Stomach (tissue), 19 donors: ENCODE measurements at places on chromosomes 16 and 17.

DNA sequence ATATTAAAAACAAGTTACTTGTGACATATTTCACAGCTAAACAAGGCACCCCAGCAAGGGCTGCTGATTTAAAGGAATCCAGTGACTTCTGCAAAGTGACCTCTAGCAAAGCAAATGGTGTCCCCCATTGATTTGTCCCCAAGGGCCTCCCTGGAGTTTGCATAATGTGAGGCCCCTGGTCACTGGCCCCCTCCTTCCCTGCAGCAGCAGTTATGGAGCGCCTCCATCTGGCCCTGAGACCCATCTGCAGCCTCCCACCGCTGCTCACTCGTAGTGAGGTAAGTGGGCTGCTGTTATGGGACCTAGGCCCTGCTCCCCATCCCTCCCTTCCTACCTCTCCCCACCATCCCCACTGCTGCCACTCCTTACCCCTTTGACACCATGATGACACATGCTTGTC lies 19.6 kb upstream of the EEF2K start:
- DNase-seq, result no peak

- no peak for DNase-seq
Measured at GRCh38 chr17:73872816-73873215, 228.6 kb upstream of the SDK2 start.

- no peak for DNase-seq
Measured at GRCh38 chr16:86806181-86806837, 228.0 kb downstream of the FOXL1 start.

DNA sequence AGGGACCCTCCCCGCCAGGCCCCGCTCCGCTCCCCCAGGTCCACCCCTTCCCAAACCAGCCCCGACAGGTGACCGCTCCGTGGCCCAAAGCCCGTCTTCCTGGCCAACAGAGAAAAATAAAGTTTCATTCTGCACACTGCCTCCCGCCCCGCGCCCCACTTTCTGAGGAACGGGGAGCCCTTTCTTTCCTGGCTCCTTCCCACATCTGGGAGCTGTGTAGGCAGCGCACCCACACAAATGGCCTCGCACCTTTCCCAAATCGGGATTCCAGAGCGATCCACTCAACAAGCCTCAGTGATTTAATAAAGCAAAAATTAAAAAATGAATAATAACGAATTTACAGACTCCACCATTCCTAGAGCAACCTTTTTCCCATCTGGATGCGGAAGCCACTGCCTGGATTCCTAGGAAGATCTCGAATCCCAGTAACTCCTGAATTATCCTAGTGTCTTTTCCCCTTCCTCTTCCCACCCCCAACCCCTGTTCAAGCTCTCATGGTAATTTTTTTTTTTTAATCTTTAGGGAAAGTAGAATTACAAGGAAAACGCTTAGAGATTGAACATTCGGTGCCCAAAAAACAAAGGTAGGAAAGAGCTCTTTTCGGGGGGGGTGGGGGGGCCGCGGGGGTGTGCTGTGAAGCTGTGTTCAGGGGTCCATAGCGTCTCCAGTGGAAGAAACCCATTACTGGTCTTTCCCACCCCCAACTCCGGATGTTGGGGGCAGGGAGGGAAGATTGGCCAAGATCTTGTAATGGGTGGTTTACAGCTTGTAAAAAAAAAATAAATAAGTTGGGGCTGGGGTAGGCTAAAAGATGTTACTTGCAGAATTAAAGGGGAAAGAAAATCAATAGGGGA lies 1.6 kb downstream of the IGF2BP1 start:
- no peak for DNase-seq

DNA sequence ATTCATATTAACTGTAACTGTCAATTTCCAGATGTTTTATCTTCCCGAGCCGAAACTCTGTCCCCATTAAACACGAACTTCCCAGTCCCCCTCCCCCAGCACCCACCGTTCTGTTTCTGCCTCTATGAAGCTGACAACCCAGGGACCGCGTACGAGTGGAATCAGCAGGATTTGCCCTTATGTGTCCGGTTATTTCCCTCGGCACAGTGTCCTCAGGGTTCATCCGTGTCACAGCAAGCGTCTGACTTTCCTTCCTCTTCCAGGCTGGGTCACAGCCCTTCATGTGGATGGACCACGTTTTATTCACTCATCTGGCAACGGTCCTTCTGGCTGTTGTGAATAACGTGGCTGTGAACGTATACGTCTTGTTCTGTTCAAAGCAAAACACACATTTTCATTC lies 31.3 kb downstream of the METRNL start:
- peak; percentile 67 for DNase-seq

DNA sequence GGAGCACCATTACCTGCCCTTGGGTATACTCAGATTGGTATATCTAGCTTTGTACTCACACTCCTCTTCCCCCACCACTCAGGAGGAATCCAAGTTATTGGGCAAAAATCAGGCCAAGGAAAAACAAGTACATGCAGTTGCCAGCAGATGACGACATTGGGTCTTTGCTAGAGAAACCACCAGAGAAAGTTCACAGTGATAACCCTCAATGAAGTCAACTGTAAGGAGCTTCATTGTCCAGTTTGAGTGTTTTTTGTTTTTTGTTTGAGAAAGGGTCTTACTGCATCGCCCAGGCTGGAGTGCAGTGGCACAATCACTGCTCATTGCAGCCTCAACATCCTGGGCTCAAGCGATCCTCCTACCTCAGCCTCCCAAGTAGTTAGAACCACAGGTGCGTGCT lies 34.6 kb upstream of the TOX3 start:
- no peak for DNase-seq

GRCh38 chr17:55454906-55455474 lies 33.4 kb upstream of the MMD start:
- no peak for DNase-seq

- DNase-seq, result peak; percentile 63
Measured at GRCh38 chr17:38454532-38454931, 26.3 kb downstream of the ARHGAP23 start.

- DNase-seq, result no peak
Measured at GRCh38 chr16:14522671-14523070, 107.4 kb downstream of the PARN start.

DNA sequence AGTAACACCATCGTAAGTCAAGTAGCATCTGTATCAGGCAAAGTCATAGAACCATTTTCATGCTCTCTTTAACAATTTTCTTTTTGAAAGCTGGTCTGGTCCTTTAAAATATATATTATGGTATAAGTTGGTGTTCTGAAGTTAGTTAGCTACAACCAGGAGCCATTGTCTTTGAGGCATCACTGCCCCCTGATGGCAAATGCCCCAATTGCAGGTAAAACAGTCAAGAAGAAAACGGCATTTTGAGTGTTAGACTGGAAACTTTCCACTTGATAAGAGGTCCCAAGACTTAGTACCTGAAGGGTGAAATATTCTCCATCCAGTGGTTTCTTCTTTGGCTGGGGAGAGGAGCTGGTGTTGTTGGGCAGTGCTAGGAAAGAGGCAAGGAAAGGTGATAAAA lies 14.1 kb downstream of the TP53 start:
- peak; percentile 31 for DNase-seq

GRCh38 chr17:28585851-28586250 lies 9.2 kb upstream of the ALDOC start:
- no peak for DNase-seq

DNA sequence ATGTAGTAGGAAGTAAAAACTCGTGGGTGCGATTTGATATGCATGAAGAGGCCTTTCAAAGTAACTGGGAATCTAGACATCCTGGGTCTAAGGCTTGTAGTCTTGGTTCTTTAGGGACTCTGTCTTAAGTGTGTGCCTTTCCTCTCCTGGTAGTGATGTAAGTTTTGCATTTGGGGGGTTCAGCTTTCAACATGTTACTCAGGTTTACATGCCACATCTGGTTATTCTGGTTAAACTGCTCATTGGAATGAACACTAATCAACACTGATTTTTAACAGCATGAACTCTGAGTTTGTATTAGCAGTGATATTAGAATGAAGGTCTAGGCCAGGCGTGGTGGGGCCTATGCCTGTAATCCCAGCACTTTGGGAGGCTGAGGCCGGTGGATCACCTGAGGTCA lies 15.1 kb downstream of the PGS1 start:
- no peak for DNase-seq

DNA sequence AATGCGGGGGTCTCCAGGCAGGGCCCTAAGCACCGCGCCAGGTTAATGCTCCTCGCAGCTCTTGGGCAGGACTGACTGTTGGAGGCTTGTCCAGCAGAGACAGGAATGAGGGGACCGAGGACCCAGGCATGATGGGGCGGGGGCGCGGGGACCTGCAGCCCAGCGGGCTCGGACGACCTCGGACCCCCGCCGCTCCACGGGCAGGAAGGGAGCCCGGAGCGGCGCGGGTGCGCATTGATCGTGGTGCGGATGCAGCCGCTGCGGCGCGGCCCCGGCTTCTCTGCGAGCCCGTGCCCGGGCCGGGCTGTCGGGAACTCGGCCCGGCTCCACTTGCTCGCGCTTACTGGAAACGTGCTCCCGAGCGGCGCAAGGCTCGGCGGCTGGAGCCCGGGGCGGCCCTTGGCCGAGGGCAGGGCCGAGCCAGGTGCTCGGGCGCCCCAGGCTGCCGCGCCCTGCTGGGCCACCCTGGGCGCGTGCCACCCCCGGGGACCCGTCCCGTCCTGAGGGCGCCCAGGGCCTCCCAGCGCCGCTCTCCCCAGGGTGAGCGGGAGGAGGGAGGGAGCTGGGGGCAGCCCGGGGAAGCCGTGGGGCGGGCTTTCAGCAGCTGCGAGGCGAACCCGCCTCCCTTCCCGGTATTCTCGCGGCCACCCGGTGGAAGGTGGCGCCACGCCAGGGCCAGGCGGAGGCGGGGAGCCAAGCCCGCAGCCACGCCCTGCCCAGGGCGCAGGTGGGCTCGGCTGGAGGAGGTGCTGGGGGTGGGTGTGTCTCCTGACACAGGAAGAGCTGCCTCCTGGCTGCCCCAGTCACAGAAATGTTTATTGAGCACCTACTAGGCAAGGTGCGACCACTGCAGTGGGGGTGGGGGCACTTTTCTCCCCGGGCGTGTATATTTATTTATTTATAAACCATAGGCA lies 45.9 kb downstream of the SOCS3 start:
- DNase-seq, result peak; percentile 90

- DNase-seq, result no peak
Measured at GRCh38 chr16:10485698-10486382, 94.6 kb downstream of the EMP2 start.

DNA sequence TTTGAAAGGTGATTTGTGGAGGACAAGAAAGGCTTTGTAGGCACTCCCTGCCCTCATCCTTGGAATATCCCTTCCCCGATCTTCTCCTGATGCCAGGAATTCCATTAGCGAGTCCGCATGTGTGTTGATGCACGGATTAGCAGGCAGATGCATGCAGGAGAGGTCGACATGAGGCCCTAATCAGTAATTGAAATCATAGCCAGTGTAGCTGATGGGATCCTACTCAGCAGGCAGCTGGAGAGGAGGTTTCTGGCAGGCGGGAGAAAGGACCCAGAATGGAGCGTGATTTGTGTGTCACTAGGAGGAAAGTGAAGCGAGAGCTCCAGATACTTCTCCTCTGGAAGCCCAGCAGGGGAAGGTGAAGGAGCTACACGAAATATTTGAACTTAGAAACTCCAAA lies 196.3 kb upstream of the CDH11 start:
- no peak for DNase-seq

GRCh38 chr16:71479420-71479819 lies 9.7 kb downstream of the ZNF19 start:
- DNase-seq, result peak; percentile 40

DNA sequence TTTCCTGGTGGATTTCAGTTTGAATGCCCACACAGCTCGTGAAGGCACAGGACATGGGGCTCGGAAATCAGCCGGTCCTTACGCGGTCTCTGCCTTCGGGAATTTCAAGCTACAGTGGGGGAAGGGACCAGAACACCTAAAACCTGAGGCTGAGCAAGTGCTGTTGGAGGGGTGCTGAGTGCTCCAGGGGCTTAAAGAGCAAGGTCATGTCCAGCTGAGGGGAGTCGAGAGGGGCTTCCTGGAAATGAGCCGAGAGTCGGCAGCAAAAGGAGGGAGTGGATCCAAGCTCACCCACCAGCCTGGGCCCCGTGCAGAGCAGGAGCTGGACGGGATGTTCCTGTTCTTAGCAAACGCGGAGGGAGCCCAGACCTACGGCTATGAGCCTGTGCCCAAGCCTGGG lies 73.2 kb upstream of the RPL38 start:
- no peak for DNase-seq

DNA sequence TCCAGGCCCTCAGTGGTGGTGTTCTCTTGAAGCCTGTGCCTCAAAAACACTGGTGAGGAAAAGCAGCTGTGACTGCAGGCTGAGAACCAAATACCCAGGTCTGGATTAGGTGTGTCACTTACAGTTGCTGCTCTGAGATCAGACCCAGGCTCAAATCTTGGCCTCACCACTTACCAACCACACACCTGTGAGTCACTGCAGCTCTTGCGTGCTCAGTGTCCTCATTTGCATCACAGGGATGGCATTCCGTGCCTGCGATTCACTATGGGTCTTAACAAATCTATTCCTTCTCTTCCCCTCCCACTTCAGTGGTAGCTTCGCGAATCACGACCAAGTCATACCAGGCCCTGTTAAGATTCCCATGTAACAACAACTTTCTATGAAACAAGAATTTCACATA lies 233.4 kb upstream of the HSBP1 start:
- DNase-seq, result no peak

DNA sequence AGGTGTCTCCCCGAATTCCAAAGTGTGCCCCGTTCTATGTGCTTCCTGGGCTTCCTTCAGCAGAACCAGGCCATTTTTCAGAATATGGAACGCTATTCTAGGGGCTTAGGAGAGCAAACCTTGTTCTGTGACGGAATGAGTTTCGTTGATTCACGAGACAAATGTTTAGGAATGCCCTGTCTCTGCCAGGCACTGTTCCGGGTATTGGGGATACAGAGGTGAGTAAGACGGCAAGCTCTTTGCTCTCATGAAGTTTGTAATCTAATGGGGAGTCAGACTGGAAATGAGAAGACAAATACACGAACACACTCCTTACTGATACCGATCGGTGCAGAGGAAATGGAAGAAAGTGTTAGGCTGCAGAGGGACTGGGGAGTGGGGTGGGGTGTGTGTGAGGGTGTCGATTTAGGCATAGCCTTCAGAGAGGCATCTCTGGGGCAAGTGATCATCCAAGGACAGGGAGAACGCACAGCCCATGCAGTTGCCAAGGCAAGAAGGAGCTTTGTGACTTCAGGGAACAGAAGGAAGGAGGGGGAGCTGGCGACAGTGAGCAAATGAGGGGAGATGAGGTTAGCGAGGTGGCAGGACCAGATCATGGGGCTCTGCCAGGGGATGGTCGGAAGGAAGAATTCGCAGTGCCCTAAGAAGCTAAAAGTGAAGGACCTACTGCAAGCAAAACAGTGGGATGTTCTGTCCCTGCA lies 189.6 kb downstream of the MSI2 start:
- no peak for DNase-seq

GRCh38 chr16:9778849-9779248 lies 403.4 kb downstream of the GRIN2A start:
- no peak for DNase-seq

GRCh38 chr17:70120425-70120824 lies 45.4 kb downstream of the KCNJ16 start:
- DNase-seq, result no peak

GRCh38 chr17:41976142-41976768 lies 9.7 kb downstream of the CNP start:
- no peak for DNase-seq

GRCh38 chr16:75402821-75403475 lies 30.4 kb downstream of the CFDP1 start:
- DNase-seq, result no peak
